ENCODE measurements at places on chromosomes 12 and 14.

- DNase-seq = no peak
Measured at GRCh38 chr12:130124106-130124505, 38.2 kb upstream of the FZD10 start.

- DNase-seq = no peak
Measured at GRCh38 chr12:23450810-23451209, 498.7 kb downstream of the SOX5 start.

DNA sequence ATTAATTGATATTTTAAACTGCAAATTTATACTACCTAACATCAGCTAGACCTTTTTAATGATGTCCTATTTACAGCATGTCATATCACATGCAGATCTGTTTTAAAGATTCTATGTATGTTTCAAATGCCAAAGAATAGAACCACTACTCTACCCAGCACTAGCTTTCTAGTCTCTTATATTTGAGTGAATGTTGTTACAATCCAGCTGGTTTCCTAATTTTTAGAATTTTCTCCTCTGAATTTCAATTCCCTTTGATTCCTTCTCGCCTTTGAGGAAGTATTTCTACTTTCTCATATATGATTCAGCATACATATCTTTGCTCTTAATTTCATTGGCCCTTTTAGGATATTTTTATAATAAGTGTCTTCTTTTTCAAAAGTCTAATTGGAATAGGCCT, 841.9 kb downstream of the TMTC2 start:
- no peak for DNase-seq

GRCh38 chr12:122852336-122853275, 17.3 kb downstream of the HIP1R start:
- no peak for DNase-seq

- no peak for DNase-seq
Measured at GRCh38 chr14:69688299-69688649, 76.9 kb downstream of the SUSD6 start.

DNA sequence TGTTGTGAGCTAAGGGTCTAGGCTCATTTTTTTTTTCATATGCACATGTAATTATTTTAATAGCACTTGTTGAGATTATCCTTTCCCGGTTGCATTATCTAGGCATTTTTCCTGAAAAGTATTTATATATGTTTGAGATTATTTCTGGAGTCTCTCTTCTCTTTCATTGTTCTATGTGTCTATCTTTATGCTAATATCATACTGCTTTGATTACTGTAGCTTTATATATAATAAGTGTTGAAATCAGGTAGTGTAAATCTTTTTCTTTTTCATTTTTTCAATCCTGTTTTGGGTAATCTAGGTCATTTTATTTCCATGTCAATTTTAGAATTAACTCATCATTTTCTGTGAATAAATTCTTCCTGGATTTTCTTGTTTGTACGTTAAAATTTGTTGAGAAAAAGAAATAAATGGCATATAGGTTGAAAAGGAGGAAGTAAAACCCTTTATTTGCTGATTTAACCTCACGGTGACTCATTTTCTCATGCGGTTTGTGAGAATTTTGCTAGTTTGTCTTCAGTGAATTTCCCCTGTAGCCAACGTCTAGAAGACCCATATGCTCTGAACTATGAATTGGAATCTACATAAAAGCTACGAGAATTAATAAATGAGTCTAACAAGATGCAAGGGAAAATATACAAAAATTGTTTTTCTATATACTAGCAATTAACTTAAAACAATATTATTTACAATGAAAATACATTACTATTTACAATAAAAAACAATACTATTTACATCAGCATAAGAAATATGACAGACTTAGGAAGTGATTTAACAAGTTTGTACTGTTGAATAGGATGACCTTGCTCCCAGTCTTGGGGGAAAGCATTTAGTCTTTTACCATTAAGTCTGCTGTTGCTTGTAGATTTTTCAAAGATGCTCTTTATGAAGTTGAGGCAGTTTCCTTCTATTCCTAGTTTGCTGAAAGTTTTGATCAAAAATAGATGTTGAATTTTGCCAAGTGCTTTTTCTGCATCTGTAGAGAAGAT, 105.0 kb downstream of the SNAPC1 start:
- DNase-seq = no peak

DNA sequence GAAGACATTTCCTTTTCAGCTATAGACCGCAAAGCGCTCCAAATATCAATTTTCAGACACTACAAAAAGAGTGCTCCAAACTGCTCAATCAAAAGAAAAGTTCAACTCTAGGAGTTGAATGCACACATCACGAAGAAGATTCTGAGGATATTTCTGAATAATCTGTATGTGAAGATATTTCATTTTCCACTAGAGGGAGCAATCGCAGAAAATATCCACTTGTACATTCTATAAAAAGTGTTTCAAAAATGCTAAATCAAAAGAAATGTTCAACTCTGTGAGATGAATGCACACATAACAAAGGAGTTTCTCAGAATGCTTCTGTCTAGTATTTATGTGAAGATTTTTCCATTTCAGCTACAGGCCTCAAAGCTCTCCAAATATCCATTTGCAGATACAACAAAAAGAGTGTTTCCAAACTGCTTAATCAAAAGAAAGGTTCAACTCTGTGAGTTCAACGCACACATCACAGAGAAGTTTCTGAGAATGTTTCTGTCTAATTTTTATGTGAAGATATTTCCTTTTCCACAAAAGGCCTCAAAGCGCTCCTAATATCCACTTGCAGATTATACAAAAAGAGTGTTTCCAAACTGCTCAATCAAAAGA, 643.8 kb upstream of the ALG10B start:
- no peak for DNase-seq

DNA sequence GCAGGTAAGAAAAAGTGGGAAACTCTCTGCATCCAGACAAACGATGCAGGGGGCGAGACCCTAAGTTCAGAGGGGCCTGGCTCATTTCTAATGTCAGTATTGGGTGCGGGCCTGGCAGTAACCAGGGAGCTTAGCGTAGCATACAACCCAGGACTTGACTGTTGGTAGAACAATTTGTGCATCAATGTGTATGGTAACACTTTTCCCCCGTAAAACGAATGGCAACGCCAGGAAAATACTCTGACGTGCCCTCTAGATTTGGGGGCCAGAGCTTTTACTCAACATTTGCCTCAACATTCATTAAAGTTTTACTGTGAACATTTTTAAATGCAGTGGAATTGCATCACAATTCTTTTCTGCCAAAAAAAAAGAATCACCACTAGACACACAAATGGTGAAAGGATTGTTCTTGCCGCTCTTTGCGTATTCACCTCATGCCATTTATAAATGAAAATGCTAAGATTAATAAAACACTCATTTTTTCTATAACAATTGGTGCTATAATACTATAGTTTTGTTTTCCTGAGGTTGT, 867 bp downstream of the RHOJ start:
- DNase-seq = no peak

GRCh38 chr14:72253503-72253902, 321.3 kb downstream of the RGS6 start:
- DNase-seq = no peak

- no peak for DNase-seq
Measured at GRCh38 chr14:57704763-57705162, 161.1 kb downstream of the SLC35F4 start.

GRCh38 chr12:100141998-100142850, 450 bp downstream of the BLTP3B start:
- DNase-seq = peak; percentile 16

DNA sequence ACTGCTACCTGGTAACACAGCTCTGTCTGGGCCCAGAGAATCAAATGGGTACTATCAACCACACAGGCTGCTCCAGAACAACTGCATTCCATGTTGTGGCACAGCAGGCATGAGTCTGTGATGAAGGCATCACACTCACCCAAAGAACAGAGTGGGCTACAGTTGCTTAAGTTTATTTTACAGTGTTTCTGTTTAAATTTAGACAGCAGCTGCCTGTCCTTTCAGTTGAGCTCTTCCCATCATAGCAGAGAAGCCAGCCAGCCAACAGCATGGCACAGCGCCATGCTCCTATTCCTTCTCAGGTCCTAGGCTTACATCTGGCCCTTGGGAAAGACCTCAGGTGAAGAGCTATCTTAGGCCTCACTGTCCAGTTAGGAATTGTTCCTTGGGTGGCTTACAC, 147.0 kb upstream of the FRMD6 start:
- DNase-seq = no peak

DNA sequence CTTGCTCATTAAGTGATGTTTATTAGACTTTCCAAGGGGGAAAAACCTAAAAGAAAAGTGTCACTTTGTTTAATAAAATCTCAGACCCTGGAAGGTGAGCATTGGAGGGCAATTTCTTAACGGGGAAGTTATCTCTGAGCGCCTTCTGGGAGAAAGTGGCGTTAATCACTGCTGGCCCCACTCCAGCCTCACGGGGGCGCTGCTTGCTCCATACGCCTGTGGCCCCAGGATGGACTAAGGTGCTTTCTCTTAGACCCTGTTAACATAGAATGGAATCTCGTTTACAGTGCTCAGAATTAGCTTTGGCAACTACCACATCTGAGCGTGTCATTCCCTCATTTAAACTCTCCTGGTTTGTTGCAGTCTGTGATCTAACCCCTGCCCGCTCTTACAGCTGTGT, 16.4 kb upstream of the PRIMA1 start:
- DNase-seq = no peak

DNA sequence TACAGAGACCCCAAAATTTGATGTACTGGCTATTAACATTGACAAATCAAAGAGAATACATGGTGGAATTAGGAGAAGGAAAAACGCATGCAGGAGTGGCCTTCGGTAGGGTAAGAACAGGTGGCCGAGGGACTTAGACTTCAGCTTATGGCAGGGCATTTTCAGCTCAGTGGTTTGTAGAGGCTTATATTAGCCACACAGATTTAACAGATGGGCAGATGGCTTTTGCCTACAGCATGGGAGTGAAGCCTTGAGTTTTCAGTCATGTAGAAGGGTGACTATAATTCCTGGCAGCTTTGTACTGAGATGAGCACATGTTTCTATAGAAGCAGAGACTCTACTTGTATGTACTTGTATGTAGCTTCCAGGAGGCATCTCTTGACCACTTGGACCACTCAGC, 40.9 kb upstream of the PLEKHA5 start:
- no peak for DNase-seq

DNA sequence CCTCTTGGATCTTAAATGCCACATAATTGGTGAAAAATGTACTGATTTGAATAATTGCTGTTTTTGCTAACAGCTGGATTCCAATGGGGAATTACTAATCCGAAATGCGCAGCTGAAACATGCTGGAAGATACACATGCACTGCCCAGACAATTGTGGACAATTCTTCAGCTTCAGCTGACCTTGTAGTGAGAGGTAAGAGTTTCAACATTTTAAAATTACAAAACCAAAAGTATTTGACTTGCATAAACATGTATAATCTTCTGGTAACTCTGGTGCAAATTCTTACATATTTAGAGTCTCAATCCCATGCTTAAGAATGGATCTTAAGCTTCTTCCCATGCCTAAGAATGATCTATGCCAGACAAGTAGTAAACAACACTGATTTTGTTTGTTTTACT, 229.1 kb upstream of the PDZRN4 start:
- no peak for DNase-seq

Data from NCI-H2029 (cell line).